DMS79 treated with DMSO at 0.1 percent for 48 hours (cell line): ENCODE measurements at places on chromosomes 7 and 10.

GRCh38 chr7:152866125-152866524 is 106.6 kb downstream of the ACTR3B start:
- DNase-seq = no peak

DNA sequence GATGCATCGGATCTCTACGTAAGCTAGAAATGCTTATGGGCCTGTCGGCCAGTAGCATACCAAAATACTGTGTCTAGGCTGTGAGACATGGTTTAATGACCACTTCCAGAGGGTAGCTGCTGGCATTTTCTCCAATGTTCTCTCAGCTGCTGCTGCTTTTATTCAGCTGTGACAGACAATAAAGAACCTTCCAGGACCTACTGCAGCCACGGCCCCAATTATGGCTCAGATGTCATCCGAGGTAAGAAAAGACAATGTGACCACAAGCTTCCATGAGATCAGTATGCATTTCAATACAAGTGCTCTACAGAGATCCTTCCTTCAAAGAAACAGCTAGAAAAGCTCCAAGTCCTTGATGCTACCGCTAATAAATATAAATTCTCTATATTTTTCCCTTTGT is 256.2 kb downstream of the SDHAF3 start:
- no peak for DNase-seq

DNA sequence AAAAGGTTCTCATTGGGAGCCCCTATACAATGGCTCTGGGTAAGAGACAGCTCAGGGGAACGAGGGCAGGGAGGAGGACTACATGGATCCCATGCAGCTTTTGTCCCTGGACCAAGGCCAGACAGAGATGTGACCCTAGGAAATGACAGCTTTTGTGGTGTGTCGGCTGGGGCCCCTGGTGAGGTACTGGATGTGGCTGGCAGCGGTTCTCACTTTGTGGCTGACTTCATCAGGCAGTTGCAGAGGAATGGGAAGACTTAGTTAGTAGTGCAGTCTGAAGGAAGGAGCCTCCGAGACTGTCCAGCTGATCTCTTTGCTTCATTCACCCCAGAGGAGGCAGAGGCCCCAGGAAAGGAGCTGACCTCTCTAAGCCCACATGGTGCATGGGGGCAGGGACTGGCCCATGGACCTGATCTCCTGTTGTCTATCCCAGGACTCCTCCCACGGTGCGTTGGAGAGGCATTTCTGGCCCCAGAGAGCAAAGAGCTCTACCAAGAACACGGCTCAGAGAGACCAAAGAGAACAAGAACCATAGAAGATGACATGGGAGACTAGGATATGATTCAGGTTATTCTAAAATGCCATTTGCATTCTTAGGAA is 202.9 kb downstream of the RPS24 start:
- DNase-seq = no peak

- no peak for DNase-seq
Observed at GRCh38 chr7:8724080-8724718, 290.8 kb downstream of the NXPH1 start.

GRCh38 chr7:157703534-157704195 is 366.9 kb downstream of the DNAJB6 start:
- no peak for DNase-seq

- no peak for DNase-seq
Observed at GRCh38 chr7:115683093-115683492, 347.5 kb downstream of the TFEC start.

GRCh38 chr10:11899067-11899876 is 76.1 kb downstream of the PROSER2 start:
- DNase-seq = no peak

GRCh38 chr7:101819913-101820522 is 2.6 kb downstream of the CUX1 start:
- DNase-seq = no peak

DNA sequence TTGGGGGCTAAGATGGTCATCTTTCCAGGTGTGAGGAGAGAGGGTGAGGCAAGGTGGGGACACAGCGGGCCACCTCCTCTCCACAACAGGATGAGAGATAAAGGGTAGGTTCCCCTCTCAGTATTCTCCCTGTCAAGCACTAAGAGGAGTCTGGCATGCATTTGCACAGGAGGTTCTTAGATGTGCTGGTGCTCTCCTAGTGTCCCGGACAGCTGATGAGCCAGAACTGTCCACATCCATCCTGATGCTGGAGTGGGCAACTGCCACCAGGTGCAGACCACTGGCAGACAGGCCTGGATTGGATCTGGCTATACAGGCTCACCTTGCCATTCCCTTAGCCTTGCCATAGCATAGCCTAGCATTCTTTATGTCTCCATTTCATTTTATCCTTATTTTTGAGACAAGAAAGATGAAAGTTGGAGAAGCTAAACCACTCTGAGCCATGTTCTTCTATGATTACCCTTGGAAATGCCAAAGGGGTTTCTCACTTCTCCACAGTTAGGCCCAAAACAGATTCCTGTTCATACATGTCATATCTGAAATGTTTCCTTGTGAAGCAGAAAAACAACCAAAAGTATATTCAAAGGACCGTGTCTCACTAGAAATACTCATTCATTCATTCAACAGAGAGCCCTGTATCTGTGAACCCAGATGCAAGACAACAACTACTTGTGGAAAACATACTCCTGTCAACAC is 48.8 kb upstream of the ANTXRL start:
- DNase-seq = no peak

DNA sequence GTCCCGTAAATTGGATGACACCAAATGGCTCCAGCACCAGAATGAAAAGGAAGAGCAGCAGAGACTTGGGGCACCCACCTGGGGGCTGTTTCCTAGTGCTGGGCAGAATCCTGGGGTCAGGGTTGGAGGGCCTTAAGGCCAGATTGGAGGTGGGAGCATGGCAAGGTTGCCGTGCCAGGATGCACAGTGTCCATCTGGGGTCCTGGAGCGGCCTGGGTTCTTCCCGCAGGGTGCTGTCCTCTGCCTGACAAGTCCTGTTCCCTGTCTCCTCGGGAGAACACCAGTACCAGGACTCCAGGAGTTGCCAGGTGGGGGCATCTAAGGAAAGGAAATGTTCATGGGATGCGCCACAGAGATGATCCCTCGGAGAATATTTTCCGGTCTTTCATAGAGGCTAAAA is 42.8 kb downstream of the MGMT start:
- DNase-seq = no peak

GRCh38 chr7:105030447-105030846 is 16.4 kb downstream of the KMT2E start:
- DNase-seq = no peak

- no peak for DNase-seq
Observed at GRCh38 chr7:2575733-2576340, 17.1 kb downstream of the IQCE start.

DNA sequence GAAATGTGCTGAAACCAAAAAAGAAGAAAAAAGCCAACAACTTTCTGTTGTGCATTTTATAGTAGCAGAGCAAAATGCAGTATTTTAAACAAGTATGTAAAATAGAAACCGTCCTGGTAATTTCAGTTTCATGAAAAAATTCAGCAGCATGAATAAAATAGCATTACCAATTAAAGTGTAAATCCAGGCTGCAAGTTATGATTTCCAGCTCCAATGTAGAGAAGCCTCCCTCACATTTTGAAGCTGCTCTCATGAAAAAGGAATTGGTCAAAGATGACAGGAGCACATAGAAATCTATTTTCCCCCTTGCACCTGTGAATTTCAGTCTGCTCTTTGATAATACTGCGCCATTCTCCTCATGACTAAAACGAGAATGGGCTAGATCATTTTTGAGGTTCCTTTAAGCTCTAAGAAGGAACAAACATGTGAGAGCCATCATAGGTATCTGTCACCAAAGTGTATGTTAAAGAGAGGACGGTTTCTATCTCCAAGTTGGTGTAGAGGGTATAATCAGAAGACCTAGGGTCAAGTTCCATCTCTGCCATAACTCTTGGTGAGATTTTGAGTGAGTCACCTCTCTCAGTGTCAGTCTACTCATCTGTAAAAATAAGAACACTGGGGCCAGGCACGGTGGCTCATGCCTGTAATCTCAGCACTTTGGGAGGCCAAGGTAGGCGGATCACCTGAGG is 107.5 kb downstream of the MTPAP start:
- DNase-seq = no peak

- DNase-seq = peak; percentile 11
Observed at GRCh38 chr10:94299417-94299816, 63.3 kb downstream of the NOC3L start.

DNA sequence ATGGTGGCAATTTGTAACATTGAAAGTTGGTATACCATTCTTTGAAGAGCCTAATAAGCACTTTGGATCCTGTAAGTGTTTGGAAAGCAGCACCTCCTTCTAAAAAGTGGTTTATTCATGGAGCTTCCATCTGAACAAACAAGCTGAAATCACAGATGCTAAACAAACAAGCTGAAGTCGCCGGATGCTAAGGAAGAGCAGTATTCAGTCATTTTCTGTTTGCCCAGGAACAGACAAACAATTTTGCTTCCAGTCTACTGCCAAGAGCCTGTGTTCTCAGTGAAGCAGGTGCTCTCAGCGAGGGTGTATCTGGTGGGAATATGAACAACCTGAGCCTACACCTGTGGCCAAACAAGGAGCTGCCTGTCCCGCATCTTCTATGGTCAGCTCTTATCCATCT is 6.3 kb downstream of the COL28A1 start:
- peak; percentile 46 for DNase-seq

DNA sequence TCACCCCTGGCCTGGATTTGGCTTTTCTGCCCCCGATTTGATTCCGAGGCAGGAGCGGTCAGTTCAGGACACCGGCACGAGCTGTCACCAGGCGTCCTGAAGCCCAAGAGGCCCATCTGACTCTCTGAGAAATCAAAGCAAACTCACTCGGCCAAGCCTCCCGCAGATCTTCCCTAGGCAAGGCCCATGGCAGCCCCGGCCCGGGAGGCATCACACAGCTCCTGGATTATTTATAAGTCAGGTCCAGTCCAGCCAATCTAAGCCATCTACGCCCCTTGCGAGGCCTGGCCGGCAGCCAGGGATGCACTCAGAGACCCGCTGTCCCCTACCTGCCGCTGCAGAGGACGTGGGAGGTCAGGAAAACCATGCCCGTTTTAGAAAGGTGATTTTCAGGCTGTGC is 87.3 kb upstream of the DIP2C start:
- DNase-seq = no peak

DNA sequence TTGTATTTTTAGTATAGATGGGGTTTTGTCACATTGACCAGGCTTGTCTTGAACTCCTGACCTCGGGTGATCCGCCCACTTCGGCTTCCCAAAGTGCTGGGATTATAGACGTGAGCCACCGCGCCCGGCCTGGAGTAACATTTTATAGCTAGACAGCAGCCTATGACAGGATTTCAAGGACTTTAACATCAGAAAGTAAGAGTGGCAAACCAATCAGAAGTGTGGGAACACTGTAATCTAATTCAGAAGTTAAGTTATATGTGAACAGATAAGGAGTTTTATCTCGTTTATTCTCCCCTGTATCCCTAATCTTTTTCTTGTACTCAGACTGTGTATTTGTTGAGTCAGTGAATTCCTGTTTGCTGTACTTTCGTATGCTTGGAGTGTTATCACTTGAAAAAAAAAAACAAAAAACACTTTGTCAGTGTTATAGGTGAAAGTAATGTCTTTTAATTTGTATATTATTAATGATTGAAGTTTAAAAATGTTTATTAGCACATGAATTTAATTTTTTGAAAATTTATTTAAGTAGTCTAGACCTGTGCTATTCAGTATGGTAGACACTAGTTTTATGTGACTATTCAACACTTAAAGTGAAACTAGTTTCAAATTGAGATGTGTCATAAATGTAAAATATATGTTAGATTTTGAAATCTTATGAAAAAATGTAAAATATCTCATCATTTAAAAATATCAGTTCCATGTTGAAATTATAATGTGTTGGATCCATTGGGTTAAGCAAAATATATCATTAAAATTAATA is 38.6 kb downstream of the RSBN1L start:
- DNase-seq = no peak

GRCh38 chr7:131586259-131586658 is 29.8 kb upstream of the PODXL start:
- no peak for DNase-seq

GRCh38 chr7:20779041-20779440 is 7.6 kb downstream of the SP8 start:
- DNase-seq = no peak

DNA sequence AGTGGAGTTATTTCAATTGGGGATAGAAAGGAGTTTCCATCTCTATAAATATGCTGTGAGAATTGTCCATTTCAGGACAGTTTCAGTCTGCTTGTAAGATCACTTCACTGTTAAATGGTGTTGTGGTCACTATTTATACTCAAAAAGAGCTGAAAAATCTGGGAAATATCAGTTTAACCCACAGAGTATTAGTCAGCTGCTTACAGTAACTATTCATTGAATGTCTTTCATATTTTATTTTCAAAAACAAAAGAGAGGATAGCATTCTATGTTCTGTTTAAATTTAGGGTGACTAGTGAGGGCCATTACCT is 85.4 kb upstream of the PLXDC2 start:
- no peak for DNase-seq

DNA sequence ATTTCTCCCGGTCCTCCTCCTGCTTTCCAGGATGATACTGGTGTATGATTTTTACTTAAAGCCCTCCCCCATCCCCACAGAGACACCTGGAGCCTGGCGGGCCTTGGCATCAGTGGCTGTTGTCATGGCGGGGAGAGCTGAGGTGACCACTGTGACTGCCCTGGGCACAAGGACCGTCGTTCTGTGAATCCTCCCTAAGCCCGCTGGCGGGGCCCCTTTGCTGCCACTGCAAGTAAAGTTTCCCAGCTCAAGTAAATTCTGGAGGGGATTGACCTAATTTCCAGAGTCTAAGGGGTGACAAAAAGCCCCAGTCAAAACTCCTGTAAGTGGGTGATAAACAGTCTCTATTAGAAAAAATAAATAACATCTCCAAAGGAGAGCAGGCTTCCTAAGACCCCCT is 393.2 kb upstream of the PODXL start:
- DNase-seq = no peak

- no peak for DNase-seq
Observed at GRCh38 chr7:46764100-46764936, 817.6 kb downstream of the TNS3 start.

GRCh38 chr10:43452356-43452914 is 15.5 kb downstream of the ZNF487 start:
- DNase-seq = no peak

- DNase-seq = no peak
Observed at GRCh38 chr7:16070806-16071205, 350.5 kb downstream of the CRPPA start.

DNA sequence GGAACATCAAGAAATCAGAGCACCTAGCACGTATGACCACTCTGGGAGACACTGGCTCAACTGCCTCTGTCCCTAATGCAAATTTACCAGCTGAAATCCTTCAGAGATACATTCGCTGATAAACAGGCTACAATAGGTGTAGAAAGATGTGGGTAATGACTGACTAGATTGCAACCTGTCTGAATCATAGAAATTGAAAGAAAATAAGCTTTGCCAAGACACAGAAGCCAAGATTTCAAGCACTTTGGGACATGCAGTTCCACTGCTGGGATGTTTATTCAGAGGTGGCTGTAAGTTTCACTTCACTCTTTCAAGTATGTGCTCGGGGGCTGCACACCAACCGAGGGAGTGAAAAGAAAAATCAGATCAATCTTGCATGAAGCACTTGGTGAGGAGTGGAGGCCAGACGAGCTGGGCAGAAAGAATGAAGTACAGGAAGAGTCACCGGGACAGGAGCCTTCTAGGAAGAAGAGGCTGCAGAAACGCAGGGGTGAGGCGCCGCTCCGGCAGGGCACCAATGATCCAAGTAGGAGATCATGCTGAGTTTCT is 276.7 kb downstream of the PARD3 start:
- DNase-seq = peak; percentile 9

- DNase-seq = no peak
Observed at GRCh38 chr7:122143376-122143750, 686 bp downstream of the AASS start.
